ENCODE measurements at places on chromosomes 3 and 15.

GRCh38 chr3:149188494-149188893 lies 33.1 kb downstream of the CP start:
- DNase-seq: no peak

- DNase-seq: no peak
Measured at GRCh38 chr3:66638717-66639116, 137.9 kb upstream of the LRIG1 start.

GRCh38 chr3:12180631-12181030 lies 21.9 kb upstream of the TIMP4 start:
- DNase-seq: no peak

DNA sequence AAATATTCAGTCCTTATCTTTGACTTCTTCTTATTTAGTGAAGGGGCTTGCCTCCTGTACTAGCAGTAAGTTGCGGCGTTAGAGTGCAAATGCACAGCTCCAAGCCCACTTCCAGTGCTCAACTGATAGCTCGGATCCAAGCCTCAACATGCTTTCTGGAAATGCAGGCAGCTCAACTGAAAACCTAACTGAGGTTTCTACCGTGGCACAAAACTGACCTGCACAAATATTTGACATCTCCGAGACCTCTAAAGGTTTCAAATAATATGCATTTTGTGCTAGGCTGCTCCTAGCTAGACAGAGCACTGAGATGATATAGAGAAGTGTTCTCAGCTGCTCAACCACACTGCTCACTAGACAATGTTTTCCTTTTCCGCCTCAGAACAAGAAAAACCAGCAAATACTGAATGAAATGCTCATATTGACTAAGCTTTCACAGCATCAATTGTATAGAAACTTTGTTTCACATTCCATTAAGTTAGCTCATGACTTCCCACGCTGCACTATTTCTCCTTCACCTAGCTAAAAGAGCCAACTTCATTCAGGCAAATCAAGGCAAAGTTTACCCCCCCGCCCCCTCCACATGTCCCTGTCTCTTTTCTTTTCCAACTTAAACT lies 822 bp downstream of the ZNF385D start:
- DNase-seq: no peak

- DNase-seq: no peak
Measured at GRCh38 chr3:99868311-99868646, 50.6 kb downstream of the CMSS1 start.

GRCh38 chr15:72827226-72827625 lies 43.7 kb upstream of the ADPGK start:
- DNase-seq: no peak

- DNase-seq: no peak
Measured at GRCh38 chr3:9351709-9352126, 11.1 kb upstream of the THUMPD3 start.

GRCh38 chr3:65953881-65954733 lies 84.6 kb downstream of the MAGI1 start:
- DNase-seq: peak; percentile 9

DNA sequence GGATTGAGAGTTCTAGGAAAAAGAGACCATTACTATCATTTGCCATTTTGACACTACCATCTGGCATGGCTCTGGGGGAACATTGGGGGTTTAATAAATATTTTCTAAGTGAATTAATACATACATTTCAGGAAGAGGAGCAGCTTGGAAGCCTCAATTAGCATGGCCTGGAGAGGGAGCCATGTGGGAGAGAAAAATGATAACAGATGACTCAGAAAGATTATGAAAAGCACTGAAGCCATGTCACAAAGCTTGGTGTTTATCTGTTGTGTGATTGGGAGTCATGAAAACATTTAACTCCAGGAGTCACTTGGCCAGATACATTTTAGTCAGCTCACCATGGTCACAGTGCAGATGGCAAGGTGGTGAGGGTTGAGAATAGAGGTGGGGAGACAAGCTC lies 121.0 kb downstream of the SSR3 start:
- no peak for DNase-seq

DNA sequence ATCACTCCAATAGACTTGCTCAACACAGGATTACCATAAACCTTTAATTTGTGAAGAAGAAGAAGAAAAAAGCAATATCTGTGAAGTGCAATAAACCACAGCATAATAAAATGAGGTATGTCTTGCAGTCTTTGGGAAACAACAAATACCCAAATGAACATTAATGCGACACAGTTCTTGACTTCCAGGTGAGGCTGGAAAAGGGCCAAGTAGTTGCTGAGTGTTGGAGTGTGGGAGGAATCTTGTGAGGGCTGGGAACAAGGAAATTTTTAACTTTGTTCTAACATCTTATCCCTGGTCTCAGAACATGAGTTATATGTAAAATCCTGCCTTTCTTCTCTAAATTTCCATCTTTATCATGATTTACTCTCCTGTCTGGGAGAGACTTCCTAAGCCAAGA lies 206.5 kb downstream of the DTWD1 start:
- peak; percentile 53 for DNase-seq

- DNase-seq: no peak
Measured at GRCh38 chr3:105430455-105430854, 63.7 kb downstream of the ALCAM start.

- DNase-seq: no peak
Measured at GRCh38 chr3:23663661-23664186, 142.0 kb upstream of the UBE2E1 start.

GRCh38 chr15:60184579-60184978 lies 180.5 kb downstream of the FOXB1 start:
- no peak for DNase-seq

- no peak for DNase-seq
Measured at GRCh38 chr3:173913974-173914421, 516.5 kb downstream of the NLGN1 start.

DNA sequence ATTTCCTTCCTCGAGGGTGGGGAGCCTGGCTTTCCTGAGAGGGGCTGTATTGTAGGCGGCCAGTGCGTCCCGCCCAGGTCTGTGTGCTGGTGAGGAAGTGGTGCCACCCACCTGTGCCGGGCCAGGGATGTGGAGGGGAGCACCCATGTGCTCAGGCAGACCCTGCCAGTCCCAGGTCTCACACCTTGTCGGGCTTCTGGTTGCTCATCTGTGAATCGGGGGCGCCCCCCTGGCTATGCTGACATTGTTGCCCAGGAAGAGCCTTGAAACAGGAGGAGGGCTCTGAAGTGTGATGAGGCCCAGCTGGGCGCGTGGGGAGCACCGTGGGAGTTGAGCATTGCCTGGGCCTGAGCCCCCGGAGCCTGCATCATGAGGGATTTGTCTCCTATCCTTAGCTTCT lies 4.8 kb downstream of the FBLN2 start:
- DNase-seq: no peak

GRCh38 chr15:25776071-25776746 lies 86.9 kb downstream of the ATP10A start:
- peak; percentile 55 for DNase-seq

DNA sequence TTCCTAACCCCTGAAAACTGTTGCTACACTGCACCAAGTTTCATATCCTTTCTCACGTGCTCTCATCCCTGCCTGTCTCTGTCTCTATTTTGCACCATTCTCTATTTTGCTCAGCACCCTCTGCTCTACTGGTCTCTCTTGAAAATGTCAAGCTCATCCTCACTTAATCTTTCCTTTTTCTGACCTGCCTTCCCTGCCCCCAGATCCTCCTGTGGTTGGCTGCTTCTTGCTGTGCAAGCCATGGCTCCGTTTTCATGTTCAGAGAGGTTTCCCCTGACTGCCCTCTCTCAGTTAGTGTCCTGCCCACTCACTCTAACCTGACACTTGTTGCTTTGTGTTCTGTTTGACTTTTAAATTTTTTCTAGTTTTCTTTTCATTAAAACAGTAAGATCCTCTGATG lies 6.0 kb downstream of the CCDC174 start:
- DNase-seq: no peak

GRCh38 chr3:71559021-71559420 lies 24.5 kb downstream of the FOXP1 start:
- DNase-seq: no peak

GRCh38 chr3:111735912-111736311 lies 123.2 kb upstream of the PHLDB2 start:
- DNase-seq: no peak

DNA sequence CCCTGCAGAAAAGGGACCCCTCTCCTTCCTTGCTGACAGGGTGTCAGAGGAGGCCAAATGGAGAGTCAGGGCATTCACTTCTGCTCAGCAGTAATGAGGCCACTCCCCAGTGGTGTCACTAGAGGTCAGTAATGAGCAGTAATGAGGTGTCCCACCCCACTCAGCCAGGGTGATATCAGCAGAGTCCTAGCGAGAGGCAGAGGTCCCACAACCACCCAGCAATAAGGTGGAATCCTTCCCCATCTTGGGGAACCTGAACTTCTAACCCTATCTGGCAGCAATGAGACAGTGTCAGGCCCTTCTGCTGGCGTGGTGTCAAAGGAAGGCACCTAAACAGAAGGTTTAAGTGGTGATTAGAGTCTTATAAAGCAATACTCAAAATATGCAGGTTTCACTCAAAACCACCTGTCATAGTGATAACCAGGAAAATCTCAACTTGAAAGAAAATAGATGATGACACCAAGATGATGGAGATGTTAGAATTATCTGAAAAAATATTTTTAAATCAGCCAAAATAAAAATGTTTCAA lies 12.9 kb downstream of the OCA2 start:
- DNase-seq: no peak

DNA sequence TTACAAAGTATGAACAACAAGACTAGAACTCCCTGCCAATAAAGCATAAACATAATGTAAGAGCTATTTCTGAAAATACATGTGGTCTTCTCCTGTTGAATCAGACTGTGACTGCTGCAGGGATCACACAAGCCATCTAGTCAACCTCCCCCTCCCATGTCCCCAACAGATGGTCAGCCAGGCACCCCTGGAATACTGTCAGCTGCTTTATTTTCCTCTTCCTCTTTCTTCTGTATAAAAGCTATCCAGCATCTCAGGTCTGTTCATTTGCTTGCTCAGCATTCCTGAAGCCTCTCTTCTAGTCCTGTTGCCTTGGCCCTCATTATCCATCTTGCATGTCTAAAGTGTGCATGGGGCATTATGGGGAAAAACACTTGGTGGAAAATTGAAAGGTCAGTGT lies 6.5 kb upstream of the MINDY4B start:
- no peak for DNase-seq

DNA sequence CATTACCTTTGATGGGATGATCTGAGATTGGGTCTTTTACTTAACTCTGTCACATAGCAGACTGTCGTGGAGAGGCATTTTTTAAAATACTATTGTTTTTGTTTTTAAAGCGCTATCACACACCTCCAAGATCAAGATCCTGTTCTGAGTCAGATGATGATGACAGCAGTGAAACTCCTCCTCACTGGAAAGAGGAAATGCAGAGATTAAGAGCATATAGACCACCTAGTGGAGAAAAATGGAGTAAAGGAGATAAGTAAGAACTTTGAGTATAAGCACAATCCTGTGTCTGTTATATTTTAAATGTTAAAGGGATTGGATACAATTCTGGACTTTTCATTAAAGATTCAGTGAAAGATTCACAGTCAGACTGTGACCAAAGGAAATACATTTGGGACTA lies 18.4 kb upstream of the ZBTB47 start:
- DNase-seq: no peak

GRCh38 chr3:96619475-96619874 lies 194.9 kb upstream of the EPHA6 start:
- DNase-seq: no peak

DNA sequence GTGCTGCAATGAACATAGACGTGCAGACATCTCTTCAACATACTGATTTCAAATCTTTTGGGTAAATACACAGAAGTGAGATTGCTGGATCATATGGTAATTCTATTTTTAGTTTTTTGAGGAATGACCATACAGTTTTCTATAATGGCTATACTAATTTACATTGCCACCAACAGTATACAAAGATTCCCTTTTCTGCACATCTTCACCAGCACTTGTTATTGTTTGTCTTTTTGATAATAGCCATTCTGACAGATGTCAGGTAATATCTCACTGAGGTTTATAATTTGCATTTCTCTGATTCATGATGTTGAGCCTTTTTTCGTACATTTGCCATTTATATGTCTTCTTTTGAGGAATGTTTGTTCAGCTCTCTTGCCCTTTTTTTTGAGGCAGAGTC lies 30.5 kb downstream of the TOPAZ1 start:
- no peak for DNase-seq

DNA sequence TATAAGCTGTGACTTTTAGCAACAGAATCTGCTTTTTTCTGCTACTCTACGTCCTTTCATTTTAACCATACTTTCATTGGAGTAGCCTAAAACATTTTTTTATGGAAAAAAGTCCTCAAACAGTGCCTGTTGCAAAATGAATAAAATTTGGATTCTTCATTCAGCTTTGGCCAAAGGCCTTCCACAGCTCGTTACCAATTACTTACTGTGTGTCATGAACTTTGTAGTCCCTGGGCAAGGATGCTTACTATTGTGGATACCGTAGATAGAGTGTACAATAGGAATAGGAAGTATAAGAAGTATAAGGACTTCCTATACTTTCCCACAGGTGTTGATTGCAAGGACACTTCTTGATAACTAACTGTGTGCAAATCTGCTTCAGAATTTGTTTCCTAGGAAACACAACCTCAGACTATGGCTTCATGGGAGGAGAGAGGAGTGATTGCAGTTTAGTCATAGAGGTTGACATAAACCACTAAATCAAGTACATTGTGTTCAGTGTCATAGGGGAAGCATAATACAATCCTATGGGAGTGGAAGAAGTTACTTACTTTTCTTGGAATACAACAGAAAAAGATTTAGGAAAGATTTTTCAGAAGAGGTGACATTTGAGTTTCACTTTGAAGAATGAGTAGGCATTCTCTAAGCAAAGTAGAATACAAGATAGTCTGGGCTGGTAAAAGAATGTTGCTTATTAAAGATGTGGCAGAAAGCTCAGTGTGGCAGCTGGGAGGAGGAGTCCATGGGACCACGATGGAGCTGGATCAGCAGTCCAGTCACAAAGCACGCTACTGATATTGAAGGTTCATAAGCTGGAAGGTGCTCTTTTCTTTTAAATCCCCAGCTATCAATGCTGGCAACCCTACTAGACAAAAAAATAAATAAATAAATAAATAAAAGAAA lies 309.7 kb upstream of the TPRG1 start:
- DNase-seq: no peak

GRCh38 chr3:109532257-109533216 lies 195.2 kb upstream of the DPPA4 start:
- peak; percentile 20 for DNase-seq

GRCh38 chr3:52093756-52094545 lies 37.6 kb upstream of the DUSP7 start:
- DNase-seq: no peak

- no peak for DNase-seq
Measured at GRCh38 chr15:77012868-77013267, 17.9 kb downstream of the PSTPIP1 start.

DNA sequence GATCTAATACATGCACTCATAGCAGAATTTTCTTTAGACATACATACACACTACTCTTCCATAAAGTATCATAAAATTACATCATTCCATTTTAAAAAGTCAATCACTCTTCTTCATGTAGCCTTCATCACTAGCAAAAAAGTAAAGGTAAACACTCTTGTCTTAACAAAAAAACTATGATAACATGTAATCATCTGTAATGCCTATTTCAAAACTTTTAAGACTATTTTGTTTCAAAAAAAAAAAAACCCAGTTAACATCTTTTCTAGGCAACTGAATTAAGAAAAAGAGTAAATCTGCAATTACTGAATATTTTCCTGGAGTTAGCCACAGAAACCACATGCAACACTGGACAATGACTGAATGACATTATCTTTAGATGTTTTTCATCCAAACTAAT lies 4.8 kb downstream of the TBC1D5 start:
- DNase-seq: no peak
